ENCODE measurements at places on chromosomes 1 and 21.

DNA sequence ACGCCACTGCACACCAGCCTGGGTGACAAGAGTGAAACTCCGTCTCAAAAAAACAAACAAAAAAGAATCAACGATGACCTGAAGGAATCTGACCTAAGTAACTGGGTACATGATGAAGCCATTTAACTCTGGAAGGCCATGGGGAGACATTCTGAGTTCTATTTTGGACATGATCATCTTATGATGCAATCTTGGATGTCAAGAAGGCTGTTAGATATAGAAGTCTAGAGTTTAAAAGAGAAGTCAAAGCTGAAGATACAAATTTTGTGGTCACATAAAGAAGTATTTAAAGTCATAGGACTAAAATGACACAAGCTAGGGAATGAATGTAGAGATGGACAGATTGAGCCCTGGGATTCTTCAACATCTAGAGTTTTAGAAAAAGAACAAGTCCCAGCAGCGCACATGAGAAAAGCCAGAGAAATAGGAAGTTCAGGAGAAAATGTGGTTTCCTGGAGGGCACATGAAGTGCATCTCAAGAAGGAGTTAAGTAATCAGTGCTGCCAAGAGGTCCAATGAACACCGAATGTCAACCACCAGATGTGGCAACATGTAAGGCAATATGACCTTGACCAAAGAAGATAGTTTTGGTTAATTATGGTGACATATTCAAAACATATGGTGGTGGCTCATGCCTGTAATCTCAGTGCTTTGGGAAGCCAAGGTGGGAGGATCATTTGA, 26.8 kb downstream of the ELK4 start:
- peak; percentile 83 for DNase-seq

DNA sequence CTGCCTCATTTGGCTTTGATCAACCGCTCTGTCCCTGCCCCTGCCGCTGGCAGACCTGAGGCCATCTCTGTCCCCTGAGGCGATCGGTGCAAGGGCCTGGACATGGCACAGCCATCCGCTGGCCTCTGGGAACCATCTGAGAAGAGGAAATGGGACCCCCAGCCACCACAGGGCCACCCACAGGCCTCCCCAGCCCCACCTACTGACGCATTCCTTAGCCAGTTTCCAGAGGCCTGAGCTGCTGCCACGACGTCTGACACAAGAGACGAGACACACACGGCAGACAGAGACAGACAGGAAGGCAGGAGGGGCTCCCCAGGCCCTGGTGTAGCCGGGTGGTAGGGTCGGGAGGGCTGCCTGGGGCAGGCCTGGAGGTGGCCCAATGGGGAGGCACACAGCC, 37.3 kb upstream of the EDN2 start:
- DNase-seq, result no peak

DNA sequence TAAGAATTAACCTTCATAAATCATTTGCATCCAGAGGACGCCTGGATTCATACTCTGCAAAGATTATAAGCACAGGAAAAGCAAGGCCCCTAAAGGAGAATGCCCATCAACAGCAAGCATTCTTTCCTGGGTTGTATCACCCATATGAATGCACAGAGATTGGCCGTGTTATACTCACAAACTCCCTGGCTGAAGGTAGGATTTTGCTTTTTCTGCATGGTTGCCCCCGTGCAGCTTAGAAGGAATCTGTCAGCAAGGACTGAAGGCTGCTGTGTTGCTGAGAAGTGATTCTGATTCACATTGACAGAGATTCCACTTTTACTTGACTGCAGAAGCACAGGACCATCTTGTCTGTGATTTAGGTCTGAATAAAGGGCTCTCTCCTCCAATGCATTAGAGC, 283.0 kb downstream of the LRRIQ3 start:
- no peak for DNase-seq

DNA sequence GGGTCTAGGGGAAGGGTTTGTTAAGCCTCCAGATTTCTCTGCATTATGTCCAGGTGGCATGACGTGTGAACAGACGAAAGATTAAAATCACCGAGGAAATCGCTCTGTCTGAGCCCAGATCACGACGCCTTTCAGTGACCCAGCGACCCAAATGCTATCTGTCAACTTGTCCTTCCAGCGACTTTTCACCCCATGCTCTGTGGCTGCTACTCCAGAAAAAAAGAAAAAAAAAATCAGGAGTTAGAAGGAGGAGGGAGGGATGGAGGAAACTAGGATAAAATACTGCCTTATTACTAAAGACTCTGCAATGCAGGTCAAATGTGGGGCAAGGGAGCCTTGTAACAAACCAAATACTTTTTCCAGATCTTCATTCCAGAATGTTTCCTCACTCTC, 352.0 kb downstream of the NUF2 start:
- no peak for DNase-seq

DNA sequence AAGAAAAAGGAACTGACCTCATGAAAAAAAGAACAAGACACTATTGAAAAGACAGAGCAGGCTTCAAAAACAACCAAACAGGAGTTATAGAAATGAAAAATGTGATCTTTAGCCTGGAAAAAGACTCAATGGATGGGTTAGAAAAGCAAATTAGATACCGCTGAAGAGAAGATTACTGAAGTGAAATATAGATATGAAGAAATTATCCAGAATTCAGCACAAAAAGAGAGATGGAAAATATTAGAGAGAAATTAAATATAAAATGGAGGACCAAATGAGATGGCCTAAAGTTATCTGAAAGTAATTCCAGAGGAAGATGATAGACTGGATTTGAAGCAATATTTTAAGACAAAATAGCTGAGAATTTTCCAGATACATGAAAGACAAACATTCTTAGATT, 63.0 kb downstream of the SLC37A1 start:
- DNase-seq, result no peak

DNA sequence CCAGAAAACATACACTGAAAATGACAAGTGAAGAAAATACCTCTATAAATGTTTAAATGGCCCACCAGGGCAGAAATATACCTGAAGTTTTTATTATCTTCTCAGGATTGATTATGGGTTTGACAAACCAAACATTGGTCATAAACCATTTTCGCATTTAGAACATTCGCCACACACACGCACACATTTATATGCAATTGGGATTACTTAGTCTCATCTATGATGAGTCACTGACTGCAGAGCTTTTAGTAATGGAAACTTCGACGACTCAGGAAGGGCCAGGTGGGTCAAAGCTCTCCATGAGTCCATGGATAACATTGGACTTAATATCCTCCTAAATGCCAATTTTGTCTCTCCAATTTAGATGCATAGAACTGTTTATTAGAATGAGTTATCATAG, 16.9 kb downstream of the NRDC start:
- DNase-seq, result no peak

GRCh38 chr1:177847843-177848242, 122.0 kb downstream of the SEC16B start:
- DNase-seq, result no peak

DNA sequence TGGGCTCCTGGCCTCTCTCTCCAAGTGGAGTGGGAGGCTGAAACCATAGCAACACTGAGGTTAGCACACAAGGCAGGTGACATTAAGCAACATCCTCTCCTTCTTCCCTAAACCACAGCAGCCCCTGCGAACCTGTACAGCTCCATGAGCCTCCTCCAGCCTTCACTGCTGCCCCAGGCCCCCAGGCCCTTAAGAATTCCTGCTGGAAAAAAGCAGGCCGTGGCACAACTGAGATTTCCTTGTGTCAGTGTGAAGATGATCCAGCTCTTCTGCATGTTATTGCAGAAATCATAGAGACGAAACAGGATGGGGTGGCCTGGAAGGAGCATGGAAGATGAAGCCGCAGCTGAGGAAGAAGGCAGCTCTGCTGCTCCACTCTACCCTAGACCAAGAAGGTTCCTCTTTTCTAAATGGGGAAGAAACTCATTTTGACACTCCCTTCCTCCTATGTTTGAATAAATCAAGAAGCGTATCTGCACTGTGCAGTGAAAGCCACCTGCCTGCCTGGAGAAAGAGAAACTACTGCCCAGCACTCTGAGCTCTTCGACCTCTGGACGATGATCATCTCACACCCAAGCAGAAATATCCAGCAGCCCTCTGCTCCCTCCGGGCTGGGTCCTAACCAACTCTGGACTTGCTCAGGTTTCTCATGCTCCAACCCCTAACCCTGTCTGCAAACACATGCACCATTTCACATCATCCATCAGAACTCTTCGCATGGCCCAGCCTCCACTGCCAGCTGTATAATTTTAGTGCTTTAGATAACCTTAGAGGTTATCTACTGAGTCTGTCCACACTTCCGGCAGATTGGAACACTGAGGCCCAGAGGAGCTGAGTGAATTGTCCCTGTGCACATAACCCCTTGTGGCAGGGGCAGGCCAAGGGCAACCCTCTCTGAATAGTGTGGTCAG, 20.7 kb downstream of the SH3BP5L start:
- DNase-seq, result peak; percentile 71

DNA sequence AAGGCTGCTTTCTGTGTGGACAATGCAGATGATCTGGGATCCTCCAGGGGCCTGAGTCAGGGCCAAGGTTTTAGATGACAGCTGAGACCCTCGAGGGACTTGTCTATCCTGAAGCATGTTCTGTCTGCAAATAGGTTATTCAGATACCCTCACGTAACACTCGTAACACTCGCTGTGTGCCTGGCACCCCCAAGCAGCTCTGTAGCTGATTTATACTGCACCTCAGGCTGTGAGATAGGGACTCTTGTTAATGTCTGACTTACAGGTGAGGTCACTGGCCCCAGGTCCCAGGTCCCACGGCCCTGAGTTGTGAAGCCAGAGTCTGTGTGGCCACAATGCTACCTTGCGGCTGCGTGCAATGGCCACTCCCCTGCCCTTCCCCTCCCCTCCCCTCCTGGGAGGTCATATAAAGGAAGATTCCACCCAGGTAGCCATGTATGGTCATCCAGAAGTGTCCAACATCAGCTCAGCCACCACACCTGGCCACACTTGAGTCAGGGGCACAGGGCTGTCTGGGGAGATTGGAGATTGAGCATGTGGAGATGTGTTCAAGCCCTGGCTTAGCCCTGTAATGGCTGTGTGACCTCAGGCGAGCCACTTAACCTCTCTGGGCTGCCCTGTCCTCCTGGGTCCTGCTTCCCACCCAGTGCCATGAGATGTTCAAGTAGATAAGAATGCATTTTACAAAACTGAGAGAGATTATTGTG, 687.7 kb downstream of the MATN1 start:
- DNase-seq, result no peak

GRCh38 chr1:190688096-190688495, 210.4 kb upstream of the BRINP3 start:
- no peak for DNase-seq

DNA sequence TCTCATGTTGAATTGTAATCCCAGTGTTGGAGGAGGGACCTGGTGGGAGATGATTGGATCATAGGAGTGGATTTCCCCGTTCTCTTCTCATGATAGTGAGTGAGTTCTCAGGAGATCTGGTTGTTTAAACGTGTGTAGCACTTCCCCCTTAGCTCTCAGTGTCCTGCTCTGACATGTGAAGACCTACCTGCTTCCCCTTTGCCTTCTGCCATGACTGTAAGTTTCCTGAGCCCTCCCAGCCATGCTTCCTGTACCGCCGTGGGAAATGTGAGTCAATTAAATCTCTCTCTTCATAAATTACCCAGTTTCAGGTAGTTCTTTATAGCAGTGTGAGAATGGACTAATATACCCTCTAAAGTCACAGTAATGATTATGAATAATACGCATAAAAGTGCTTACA, 248.4 kb upstream of the LRRC7 start:
- no peak for DNase-seq

- no peak for DNase-seq
Measured at GRCh38 chr1:1561801-1562470, 12.7 kb downstream of the SSU72 start.

- no peak for DNase-seq
Measured at GRCh38 chr1:95640746-95641145, 406.7 kb downstream of the RWDD3 start.

DNA sequence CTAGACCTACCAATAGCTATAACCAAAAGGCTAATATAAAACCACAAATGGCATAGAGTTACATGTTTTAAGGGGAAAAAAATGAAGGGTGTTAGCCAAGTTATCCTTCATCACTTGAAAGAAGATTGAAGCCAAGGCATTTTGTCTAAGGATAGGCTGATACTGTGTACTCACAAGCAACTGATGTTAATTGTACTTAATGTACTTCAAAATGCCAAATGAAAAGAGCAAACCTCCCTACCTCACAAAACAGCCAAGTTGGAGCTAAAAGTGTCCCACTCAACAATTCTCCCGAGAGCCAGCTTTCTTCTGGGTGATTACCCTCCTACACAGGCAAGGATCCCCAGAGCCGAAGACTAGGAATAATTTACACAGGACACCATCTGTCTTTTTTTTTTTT, 4.4 kb upstream of the IGSF3 start:
- DNase-seq, result no peak

DNA sequence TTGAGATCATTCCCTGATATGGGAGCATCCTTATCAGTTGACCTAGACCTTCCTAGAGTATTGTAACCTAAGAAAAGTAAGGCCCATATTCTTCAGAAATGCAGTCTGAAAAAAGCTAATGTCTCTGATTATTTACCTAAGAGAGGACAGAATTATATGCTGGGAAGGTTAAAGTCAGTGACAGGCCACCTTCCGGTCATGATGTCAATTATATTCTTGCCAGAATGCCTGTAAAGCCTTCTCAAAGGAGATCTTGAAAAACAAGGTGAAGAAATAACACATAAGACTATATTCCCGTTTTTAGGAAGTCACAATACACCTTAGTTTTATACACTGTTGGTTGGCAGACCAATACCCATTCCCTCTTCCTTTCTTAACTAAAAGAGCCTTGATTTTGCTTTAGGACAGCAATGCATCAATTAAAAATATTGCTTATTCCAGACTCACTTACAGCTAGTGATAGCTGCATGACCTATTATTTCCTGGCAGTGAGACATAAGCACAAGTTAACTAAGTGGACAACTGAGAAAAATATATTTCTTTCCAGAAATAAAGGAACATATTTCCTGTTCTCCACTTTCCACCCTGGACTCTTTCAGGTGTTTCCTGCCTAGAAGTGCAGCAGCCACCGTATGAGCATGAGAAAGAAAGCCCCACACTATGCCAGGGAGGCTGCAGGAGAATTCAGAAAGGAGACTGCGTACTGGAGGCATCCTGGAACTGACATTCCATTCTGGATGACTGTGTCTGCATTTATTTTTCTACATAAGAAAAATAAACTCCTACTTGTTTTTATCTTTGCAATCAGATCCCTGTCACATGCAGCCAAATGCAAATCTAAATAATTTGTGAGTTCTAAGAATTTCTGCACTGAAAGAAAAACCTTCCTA, 332.9 kb upstream of the PTBP2 start:
- no peak for DNase-seq

GRCh38 chr1:83999316-83999819, 436 bp upstream of the TTLL7 start:
- peak; percentile 30 for DNase-seq

DNA sequence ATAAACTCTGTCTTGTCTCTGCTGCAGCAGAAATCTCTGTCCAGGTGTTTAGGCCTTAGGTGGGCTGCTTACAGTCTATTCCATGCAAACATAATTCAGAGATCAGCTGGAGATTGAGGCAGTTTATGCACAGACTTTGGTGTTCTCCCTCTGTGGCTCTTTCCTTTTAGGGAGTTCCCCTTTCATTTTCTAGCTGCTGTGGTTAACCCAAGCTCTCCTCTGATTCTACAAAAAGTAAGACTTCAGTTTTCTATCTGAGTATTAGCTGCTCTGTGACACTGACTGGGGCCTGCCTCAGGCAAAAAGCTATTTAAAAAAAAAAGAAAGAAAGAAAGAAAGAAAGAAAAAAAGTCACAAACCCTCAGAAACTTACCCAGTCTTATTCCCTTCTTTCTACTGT, 211.1 kb downstream of the CAMTA1 start:
- DNase-seq, result no peak

GRCh38 chr1:220789532-220790147, 2.9 kb downstream of the MTARC1 start:
- DNase-seq, result peak; percentile 39
